ENCODE measurements at places on chromosomes 11 and 22. TPM values are rescaled to one million over a fixed set of nuclear protein-coding genes. Genes with fewer than 3 reads are reported as not detected.

The HSPB2 gene
- total RNA-seq, result 0.18 TPM

The CD6 gene
- total RNA-seq, result not detected

The MGAT3 gene
- under 0.01 TPM for total RNA-seq

The RIBC2 gene
- total RNA-seq, result not detected

The CYTH4 gene
- 0.43 TPM for total RNA-seq

The CEP126 gene
- 1.1 TPM for total RNA-seq

The TSPAN18 gene
- total RNA-seq, result not detected

The KCNK4 gene
- not detected for total RNA-seq

The RBMXL2 gene
- total RNA-seq, result not detected

The TTLL1 gene
- total RNA-seq, result 16.9 TPM

The KDM4D gene
- total RNA-seq, result 0.43 TPM

The APOBEC3A gene
- not detected for total RNA-seq

The IL18BP gene
- 1.7 TPM for total RNA-seq

The ENTHD1 gene
- total RNA-seq, result not detected

The TRIM66 gene
- total RNA-seq, result 6.0 TPM

The HEPN1 gene
- not detected for total RNA-seq

The B4GAT1 gene
- total RNA-seq, result 28.2 TPM

The PSMD13 gene
- total RNA-seq, result 151 TPM

The AIFM3 gene
- 1.3 TPM for total RNA-seq

The PGR gene
- under 0.01 TPM for total RNA-seq

The MMP8 gene
- total RNA-seq, result under 0.01 TPM

The SPA17 gene
- total RNA-seq, result 10.3 TPM

The FXYD6 gene
- not detected for total RNA-seq

The KDM4E gene
- total RNA-seq, result not detected

The ZNRD2 gene
- total RNA-seq, result 32.6 TPM

The SOX10 gene
- not detected for total RNA-seq

The SMIM35 gene
- not detected for total RNA-seq

The MS4A4A gene
- total RNA-seq, result not detected

The CNTN5 gene
- not detected for total RNA-seq

The LYVE1 gene
- total RNA-seq, result under 0.01 TPM

The DMC1 gene
- 2.7 TPM for total RNA-seq

The FGF4 gene
- not detected for total RNA-seq

The NAALAD2 gene
- total RNA-seq, result 0.14 TPM

The MRPL49 gene
- 41.3 TPM for total RNA-seq

The APOA5 gene
- total RNA-seq, result not detected

The MS4A6E gene
- total RNA-seq, result not detected

The TP53AIP1 gene
- total RNA-seq, result not detected

The FEN1 gene
- total RNA-seq, result 4.4 TPM

The ACR gene
- not detected for total RNA-seq

The PLAAT5 gene
- 0.09 TPM for total RNA-seq

The BBOX1 gene
- 0.28 TPM for total RNA-seq

The ATM gene
- total RNA-seq, result 117 TPM

The PLAAT4 gene
- 15.8 TPM for total RNA-seq

The PLA2G3 gene
- 0.57 TPM for total RNA-seq

The NLRP14 gene
- total RNA-seq, result 0.09 TPM

The ASRGL1 gene
- 0.28 TPM for total RNA-seq

The HBE1 gene
- total RNA-seq, result 0.14 TPM

The SERPING1 gene
- total RNA-seq, result 10.8 TPM

The KLHL35 gene
- total RNA-seq, result 3.0 TPM

The CSNK1E gene
- 84.5 TPM for total RNA-seq

The MUC5AC gene
- total RNA-seq, result not detected

The SCARF2 gene
- 18.8 TPM for total RNA-seq

The PDE3B gene
- 3.1 TPM for total RNA-seq

The KRTAP5-9 gene
- total RNA-seq, result not detected

Data from smooth muscle cell of bladder (primary cell).